ENCODE measurements at places on chromosomes 12 and 14.

GRCh38 chr14:54535646-54536045, 25.9 kb downstream of the CGRRF1 start:
- no peak overlapping the region for H3K4me3 ChIP-seq
- peaks cover 19% of the 10 kb centered on the region for H3K36me3 ChIP-seq
- no peak overlapping the region for H3K27ac ChIP-seq
- no peaks in the 10 kb centered on the region for H3K4me1 ChIP-seq
- no peak for DNase-seq

GRCh38 chr14:56715938-56716337, 94.3 kb downstream of the OTX2 start:
- no peaks in the 10 kb centered on the region for H3K4me1 ChIP-seq
- peaks cover 5% of the 10 kb centered on the region for H3K27me3 ChIP-seq
- no peak overlapping the region for H3K4me3 ChIP-seq

DNA sequence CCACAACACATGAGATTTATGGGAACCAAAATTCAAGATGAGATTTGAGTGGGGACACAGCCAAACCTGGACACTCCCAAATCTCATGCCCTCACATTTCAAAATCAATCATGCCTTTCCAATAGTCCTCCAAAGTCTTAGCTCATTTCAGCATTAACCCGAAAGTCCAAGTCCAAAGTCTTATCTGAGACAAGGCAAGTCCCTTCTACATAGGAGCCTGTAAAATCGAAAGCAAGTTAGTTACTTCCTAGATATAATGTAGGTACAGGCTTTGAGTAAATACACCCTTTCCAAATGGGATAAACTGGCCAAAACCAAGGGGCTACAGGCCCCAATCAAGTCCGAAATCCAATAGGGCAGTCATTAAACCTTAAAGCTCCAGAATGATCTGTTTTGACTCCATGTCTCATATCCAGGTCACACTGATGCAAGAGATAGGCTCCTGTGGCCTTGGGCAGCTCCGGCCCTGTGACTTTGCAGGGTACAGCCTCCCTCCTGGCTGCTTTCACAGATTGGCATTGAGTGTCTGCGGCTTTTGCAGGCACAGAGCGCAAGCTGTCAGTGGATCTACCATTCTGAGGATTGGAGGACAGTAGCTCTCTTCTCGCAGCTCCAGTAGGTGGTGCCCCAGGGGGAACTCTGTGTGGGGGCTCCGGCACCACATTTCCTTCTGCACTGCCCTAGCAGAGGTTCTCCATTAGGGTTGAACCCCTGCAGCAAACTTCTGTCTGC, 60.1 kb downstream of the LRIG3 start:
- H3K27me3 ChIP-seq, result no peaks in the 10 kb centered on the region
- no peak overlapping the region for H3K4me3 ChIP-seq
- H3K36me3 ChIP-seq, result no peaks in the 10 kb centered on the region

GRCh38 chr14:33377596-33378390, 439.1 kb downstream of the NPAS3 start:
- H3K4me3 ChIP-seq, result no peak overlapping the region
- no peaks in the 10 kb centered on the region for H3K36me3 ChIP-seq
- H3K4me1 ChIP-seq, result no peaks in the 10 kb centered on the region
